ENCODE measurements at places on chromosomes 16 and 17.

DNA sequence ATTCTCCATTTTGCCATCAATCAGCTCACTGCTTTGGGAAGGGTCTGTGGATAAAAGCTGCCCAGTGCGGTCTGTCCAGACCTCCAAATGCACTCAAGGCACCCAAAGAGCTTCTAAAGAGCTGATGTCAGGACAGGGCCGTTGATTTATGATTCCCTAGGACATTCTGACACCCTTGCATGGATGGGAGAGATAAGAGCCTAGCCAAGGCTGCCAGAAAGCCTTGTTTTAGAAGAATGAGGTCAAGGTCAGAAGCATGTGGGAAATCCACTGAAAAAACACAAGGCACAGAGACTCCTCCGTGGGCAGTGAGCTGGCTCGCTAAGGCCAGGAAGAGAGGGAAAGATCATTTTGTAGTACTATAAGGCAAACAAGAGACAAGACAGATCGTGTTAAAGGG lies 214.0 kb downstream of the CDH11 start:
- DNase-seq = no peak

GRCh38 chr16:3536271-3536731 lies 35.5 kb downstream of the CLUAP1 start:
- DNase-seq = no peak

DNA sequence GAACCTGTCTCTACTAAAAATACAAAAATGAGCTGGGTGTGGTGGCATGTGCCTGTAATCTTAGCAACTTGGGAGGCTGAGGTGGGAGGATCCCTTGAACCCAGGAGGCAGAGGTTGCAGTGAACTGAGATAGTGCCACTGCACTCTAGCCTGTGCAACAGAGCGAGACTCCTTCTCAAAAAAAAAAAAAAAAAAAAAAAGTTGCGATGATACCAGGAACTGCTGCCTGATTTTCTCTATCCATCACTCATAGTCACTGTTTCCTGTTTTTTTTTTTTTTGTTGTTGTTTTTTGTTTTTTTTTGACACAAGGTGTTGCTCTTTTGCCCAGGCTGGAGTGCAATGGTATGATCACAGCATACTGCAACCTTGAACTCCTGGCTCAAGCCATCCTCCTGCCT lies 59.2 kb downstream of the ABCC1 start:
- no peak for DNase-seq

DNA sequence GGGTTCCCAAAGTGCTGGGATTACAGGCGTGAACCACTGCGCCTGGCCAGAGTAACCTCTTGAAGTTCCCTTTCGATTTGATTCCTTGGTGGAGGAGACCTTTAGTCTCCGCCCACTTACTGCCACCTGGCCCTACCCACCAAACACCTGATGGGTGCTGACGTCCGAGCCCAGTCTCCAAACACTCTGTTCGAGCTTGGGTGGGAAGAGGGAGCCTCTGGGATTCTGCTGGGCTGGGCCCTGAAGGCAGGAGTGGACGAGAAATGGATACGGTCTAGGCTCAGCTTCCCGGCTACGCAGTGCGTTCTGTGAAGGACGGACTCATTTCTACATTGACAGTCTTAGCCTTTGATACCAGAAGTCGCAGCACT lies 870 bp upstream of the ITGA3 start:
- DNase-seq = no peak

GRCh38 chr16:83955218-83956130 lies 2.4 kb downstream of the OSGIN1 start:
- DNase-seq = no peak
